Kasumi-1 (cell line): ENCODE measurements at places on chromosomes 4 and X.
A peak's percentile ranks its signal among the peaks of the same experiment; 100 is the strongest.

GRCh38 chr4:134024251-134024650 is 177.3 kb downstream of the PABPC4L start:
- DNase-seq, result peak; percentile 50

DNA sequence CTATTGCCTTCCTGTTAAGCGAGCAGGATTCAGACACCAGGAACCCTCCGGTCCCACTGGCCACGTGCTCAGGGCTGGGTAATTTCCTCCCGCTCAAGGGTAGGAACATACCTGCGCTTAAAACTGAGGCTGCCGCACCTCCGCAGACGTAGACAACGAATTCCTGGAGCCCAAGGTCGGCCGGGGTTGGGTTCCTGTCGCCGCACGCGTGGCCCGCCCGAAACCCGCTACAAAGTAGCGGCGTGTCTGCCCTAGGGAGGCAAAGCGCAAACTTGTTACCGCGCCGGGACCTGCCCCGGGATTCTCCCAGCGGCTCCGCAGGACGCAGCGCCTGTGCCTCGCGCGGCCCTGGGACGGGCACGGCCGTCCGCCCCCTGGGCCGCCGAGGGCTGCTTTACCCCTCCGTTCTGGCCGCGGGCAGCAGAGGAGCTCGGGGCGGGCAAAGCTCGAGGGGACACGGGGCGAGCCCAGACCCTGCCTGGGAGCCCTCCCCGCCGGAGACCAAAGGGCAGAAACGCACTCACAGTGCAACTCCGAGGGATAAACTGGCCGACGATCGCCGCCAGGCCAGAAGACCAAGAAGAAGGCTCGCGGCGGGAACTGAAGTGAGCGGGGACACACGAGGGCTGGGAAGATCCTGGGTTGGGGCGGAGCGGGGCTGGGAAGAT is at the start of gene ERVMER34-1:
ERVMER34-1 (minus strand) TSS at position 607 of the 668 bp plus-strand sequence. CDS start 5,905 bp downstream, outside the sequence.
- DNase-seq, result no peak

DNA sequence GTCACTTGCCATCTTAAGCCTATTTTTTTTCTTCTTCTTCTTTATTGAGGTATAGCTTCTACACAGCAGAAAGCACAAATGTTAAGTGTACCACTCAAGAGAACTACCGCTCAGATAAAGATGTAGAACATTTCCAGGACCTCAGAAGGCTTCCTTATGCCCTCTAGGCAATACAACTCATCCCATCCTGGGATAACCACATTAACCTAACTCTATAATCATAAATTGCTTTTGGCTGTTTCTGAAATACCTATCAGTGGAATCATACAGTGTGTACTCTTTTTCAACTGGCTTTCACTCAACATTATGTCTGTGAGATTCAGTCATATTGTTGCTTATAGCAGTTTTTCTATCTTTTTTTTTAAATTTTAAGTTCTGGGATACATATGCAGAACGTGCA is 51.7 kb downstream of the ARFIP1 start:
- no peak for DNase-seq

DNA sequence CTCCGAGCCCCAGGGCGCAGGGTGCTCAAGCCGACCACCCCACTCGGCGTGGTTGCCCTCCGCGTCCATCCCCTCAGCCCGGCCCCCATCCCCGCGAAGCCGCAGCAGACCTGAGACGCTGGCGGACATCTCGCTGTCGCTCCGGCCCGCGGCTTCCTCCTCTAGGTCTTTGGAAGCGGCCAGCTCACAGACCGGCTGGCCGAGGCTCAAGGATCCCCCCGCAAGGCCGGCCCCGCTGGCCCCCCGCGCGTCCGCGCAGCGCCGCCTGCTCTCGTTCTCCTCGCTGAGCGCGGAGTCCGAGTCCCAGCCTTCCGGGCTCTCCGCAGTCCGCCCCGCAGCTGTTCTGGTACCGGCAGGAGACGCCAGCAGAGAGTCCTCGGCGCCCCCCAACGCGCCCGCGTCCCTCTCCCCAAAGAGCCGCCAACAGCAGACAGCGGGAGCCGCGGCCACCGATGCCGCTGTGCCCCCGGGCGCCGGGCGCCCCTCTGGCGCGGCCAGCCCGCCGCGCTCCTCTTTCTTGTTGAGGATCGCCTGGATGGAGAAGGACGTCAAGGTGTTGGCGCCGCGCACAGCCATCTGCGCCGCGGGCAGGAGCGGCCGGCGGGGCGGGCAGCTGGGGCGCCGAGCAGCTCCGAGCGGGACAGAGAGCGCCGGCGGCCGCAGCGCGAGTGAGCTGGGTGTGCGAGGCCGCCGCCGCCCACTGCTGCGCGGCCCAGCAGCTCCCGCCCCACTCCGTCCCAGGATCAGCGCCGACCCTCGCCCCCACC is at the start of gene NKX3-2:
NKX3-2 (minus strand) TSS at position 670 of the 767 bp plus-strand sequence; CDS start at position 576, 94 bp downstream.
- DNase-seq, result no peak

- no peak for DNase-seq
Observed at GRCh38 chr4:683247-683897, 5.6 kb downstream of the SLC49A3 start.

GRCh38 chrX:28177202-28177601 is 196.0 kb upstream of the DCAF8L1 start:
- no peak for DNase-seq

DNA sequence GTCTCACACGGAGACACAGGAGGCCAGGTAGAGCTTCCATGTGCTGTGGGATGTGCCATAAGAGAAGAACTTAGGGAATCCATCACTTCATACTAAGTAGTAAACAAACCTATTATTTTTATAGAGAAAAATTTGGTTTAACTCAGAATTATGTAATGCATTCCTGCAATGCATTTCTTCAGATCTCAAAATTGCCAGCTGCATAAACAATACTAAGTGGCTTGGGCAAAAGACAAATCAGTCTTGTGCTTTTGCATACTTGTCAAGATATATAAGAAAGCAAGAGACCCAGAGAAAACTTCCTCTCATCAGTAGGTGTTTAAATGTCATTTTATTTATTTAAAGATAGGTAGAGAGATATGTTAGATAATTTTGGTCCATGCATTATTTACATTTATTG is 382.1 kb upstream of the CTSO start:
- DNase-seq, result no peak

- no peak for DNase-seq
Observed at GRCh38 chrX:108036298-108036973, 8.4 kb upstream of the VSIG1 start.

DNA sequence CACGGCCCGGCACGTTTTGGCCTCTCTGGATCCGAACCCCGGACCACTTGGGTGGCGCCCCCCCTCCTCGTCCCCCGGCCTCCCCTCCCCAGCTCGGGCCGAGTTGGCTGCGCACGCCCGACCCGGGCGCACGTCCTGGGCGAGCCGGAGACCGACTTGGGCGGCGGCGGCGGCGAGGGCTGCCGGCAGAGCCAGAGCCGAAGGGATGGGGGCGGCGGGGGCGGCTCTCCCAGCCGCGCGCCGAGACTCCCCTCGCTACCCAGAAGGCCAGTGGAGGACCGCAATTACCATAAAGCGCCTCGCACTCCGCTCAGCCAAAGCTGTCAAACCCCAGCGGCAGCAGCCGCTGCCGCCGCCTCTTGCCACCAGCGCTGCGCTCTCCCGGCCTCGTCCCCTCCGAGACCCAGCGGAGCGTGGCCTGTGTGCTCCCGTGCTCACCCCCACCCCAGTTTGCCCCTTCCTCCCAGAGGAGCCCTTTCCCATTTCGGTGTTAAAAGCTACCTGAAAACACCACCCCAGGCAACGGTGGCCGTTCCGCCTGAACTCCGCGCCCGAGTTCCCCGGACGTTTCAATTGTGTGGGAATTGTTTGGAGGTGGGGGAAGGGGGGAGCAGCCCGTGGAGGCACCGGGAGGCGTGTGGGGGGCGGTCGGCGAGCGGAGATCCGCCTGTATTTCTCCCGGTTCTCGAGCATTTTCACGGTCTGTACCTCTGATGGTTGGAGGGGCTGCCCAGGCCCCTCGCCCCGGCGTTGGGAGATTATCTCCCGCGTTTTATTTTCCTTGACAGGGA is 701 bp upstream of the BCOR start:
- DNase-seq, result no peak

DNA sequence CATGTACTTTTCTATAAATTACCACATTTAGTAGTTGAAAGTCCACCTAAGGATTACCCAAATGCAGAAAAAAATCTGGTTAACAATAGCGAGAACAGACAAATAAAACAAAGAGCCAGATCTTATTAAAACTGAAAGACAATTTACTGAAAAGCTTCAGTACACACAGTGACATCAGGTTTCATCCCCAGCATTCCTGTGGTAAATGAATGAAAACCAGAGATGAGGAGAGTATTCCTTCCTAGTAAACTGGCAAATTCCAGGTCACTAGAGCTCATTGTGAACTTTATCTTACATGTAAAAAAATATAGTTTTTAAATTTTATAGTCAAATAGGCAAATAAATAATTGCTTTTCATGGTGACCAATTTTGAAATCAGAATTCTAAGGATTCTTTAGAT is 1290.5 kb downstream of the ADGRL3 start:
- no peak for DNase-seq

DNA sequence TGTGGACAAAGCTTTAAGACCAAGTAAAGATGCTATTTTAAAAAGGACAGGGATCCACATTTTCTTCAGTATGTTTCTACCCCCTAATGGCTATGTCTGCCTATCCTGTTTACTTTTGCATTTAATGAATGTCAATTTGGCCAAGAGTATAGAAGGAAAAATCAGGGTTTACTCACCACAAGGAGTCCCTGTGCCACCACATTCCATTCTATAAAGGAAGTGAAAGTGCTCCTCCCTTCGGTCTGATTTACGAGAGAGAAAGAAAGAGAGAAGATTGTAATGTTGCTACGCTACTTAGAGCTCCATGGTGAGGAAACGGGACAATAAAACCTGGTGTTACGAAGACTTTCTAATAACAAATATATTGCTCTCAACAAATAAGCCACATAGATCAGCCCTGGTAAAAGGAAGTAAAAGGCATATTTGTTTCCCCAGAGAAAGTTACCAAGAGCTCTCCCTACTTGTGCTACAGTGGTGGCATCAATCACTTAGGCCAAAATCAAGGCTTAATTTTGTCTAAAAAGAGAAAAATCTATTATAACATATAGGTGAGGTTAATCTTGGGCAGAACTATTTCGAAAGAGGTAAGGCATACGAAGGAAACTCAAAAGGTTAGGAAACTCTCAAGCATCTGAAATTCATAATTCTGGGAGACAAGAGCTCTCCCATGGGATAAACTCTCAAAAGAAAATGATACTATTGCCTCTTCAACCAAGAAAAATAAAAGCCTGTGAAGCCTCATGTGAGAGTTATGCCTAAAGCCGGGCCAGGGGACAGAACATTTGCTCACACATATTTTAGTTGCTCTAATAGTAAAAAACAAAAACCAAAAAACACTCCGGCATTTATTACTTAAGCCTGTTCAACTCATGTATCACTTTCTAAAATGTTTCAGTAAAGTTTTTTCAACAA is 29.5 kb downstream of the TAPT1 start:
- no peak for DNase-seq

GRCh38 chr4:16931339-16932305 is 33.2 kb upstream of the LDB2 start:
- DNase-seq, result no peak

DNA sequence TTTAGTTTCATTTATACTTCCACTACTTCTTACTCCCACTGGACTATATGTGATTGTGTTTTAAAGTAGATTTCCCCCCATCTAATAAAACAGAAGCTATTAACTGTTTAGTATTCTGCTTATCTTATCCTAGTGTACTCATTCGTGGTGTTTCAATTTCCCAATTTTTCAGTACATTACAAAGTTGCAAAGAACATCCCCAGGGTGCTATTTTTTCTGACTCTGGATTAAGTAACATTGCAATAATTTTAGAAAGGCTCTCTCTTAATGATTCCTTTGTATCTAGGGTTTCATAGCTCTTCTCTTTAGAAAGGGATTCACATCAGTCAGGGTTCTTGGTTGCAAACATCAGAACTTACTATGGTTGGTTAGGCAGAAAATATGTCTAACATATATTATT is 317.9 kb upstream of the DIPK2B start:
- DNase-seq, result no peak

GRCh38 chrX:8987672-8988250 is 46.2 kb downstream of the FAM9B start:
- no peak for DNase-seq

- no peak for DNase-seq
Observed at GRCh38 chr4:95606739-95607138, 58.0 kb upstream of the UNC5C start.

- peak; percentile 41 for DNase-seq
Observed at GRCh38 chrX:13506574-13506973, 62.8 kb upstream of the EGFL6 start.

DNA sequence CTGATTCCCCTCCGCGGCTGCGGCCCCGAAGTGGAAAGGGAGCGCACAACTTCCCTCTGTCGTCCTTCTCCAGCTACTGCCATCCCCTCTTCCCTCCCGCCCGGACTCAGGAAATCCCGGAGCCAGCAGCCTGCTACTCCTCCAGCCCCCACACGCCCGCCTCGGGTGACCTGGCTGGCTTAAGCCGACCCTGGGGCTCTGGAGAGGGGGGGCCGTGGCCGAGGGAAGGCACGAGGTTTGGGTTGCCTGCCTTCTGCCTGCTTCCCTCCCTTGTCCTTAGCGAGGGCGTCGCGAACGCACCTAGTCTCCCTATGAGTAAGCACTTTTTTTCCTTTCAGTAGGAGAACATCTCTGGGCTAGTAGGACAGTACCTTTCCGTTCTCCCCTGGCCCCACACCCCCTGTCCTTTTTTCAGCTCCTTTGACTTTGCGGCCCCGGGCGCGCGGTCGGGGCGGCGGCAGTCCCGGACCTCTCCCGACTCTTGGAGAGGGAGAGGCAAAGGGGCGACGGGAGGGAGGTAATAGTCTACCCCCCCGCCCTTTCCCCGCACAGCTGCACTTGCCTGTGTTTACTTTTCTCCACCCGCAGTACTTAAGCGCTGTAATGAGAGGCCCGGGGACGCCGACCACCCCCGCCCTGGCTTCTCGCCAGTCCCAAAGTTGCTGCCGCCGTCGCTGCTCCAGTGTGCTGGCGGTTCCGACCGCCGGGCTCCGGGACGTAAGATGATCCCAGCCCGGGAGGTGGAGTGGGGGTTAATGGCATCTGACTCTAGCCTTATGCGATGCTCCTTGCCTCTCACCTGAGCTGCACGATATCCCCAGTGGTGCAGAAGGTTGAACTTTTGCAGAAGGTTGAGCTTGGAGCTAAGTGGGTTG is 868 bp downstream of the PLS3 start:
- peak; percentile 15 for DNase-seq

DNA sequence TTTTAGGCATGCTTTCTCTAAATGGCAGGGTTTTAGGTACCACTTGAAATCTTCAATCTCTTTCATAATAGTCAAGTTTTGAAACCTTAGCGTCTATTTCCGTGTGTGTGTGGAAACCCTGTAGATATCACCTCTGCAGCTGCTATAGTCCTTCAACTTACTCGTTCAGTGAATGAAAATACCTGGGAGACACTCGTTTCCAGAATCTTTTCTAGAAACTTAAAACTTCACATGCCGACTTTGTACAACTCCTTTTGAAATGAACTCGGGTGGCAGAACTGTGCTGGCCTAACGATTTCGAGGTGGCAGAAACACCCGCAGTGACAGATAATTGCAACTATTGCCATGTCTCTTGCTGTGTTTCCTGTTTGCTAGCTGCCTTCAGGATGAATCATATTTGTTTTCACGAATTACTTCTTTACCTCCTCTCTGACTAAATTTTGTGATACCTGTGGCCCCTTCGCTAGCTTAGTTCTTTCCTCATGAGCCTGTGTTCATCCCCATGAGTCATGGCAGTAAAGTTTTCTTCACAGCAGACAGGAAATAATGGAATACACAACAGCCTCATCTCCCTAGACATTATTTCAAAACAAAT is 104.7 kb upstream of the SMIM10 start:
- DNase-seq, result no peak

GRCh38 chr4:5292101-5292500 is 240.8 kb downstream of the STK32B start:
- no peak for DNase-seq

GRCh38 chrX:72037601-72038000 is 94.1 kb downstream of the RTL5 start:
- DNase-seq, result no peak
